ENCODE measurements at places on chromosomes 1 and 21.

GRCh38 chr1:160209321-160210046 lies 4.3 kb downstream of the PEA15 start:
- DNase-seq: no peak

- no peak for DNase-seq
Measured at GRCh38 chr1:243217349-243217748, 37.7 kb downstream of the CEP170 start.

DNA sequence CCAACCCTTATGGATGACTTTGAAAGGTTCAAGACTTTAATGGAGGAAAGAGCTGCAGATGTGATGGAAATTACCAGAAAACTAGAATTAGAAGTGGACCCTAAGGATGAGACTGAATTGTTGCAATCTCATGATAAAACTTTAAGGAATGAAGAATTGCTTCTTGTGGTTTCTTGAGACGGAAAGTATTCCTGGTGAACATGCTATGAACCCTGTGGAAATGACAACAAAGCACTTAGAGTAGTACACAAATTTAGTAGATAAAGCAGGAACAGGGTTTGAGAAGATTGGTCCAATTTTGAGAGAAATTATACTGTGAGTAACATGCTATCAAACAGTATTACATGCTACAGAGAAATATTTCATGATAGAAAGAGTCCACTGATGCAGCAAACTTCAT lies 215.4 kb downstream of the OMA1 start:
- peak; percentile 35 for DNase-seq

GRCh38 chr1:1597275-1597930 lies 2.5 kb downstream of the FNDC10 start:
- DNase-seq: no peak

DNA sequence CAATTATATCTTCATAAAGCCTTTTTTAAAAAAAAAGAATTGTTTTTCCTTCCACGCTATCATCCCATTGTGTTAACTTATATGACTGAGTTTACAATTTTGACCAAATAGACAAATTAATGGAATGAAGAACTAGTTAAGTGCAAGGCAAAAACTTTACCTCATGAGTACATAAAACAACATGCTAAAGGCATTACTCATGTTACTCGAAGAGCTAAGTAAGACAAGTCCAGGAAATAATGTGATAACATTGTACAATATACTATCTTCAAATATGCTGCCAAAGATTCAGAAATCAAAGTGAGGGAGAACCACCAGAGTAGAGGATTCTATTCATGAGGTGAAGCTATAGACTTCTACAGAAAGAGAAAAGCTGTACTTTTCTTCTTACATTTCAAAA lies 24.2 kb upstream of the DYNLT5 start:
- DNase-seq: peak; percentile 35

- DNase-seq: no peak
Measured at GRCh38 chr1:81398041-81398440, 402.7 kb upstream of the ADGRL2 start.

GRCh38 chr1:234645474-234645953 lies 35.5 kb upstream of the IRF2BP2 start:
- peak; percentile 42 for DNase-seq

DNA sequence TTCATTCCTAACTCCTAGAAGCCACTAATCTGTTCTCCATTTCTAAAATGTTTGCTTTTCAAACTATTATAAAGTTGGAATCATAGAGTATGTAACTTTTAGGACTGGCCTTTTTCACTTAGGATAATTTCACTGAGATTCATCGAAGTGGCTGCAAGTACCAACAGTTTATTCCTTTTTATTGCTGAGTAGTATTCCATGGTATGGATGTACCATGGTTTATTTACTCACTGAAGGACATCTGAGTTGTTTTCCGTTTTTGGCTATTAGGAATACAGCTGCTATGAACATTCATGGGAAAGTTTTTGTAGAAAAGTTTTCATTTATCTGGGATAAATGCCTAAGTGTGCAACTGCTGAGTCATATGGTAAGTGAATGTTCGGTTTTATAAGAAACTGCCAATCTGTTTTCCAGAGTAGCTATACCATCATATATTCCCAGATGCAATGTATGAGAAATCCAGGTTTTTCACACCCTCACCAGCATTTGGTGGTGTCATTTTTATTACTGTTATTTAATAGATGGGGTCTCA lies 66.3 kb downstream of the SLC27A3 start:
- peak; percentile 79 for DNase-seq

GRCh38 chr1:76259270-76259669 lies 184.7 kb downstream of the ST6GALNAC3 start:
- DNase-seq: no peak

DNA sequence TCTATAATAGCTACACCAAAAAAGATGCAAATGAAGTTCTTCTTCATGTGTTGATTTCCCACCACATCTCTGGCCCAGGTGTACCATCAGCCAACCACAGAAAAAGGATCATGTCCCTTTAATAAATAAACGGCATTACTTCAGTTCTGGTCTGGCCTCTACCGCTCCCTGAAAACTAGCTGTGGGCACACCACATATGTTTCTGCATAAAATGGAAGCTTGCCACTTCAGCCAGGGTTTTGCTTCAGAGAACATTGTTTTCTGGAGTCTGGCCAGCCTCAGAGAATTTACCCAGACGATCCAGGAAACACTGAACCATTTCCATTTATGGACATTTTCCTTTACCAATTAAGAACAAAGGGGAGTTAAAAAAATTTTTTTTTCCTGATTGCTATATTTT lies 5.8 kb upstream of the LAMC2 start:
- DNase-seq: peak; percentile 91

DNA sequence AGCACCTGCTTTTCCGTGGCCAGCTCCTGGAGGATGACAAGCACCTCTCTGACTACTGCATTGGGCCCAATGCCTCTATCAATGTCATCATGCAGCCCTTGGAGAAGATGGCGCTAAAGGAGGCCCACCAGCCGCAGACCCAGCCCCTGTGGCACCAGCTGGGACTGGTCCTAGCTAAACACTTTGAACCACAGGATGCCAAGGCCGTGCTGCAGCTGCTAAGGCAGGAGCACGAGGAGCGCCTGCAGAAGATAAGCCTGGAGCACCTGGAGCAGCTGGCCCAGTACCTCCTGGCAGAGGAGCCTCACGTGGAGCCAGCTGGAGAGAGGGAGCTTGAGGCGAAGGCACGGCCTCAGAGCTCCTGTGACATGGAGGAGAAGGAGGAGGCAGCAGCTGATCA lies 413 bp downstream of the UBL4B start:
- no peak for DNase-seq

GRCh38 chr1:1033731-1034438 lies 14.0 kb downstream of the AGRN start:
- DNase-seq: no peak

GRCh38 chr1:209890641-209891330 lies 47.2 kb upstream of the SYT14 start:
- DNase-seq: peak; percentile 61

- DNase-seq: no peak
Measured at GRCh38 chr1:245463392-245464165, 308.8 kb downstream of the KIF26B start.

- no peak for DNase-seq
Measured at GRCh38 chr1:155975375-155976061, 2.8 kb downstream of the ARHGEF2 start.

- peak; percentile 72 for DNase-seq
Measured at GRCh38 chr21:43734928-43735229, 15.9 kb downstream of the PDXK start.

- peak; percentile 68 for DNase-seq
Measured at GRCh38 chr1:207304710-207305488, 16.6 kb upstream of the CD55 start.

GRCh38 chr1:54024358-54024757 lies 6.4 kb upstream of the LDLRAD1 start:
- DNase-seq: no peak

DNA sequence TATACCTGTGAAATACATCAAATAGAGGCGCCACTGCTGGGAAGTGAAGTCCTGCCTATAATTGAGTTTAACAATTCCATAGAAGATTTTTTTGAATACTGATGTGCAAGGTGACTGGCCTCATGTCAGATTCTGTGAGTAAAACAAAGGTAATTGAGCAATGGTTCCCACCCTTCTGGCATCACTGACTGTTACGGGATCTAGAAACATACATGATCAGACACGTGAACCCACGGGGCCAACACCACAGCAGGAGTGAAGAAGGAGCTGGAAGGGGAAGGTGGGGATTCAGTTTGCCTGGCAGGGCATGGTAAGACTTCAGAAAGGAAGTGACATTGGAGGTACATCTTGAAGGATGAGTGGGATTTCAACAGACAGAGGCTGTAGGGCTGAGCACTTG lies 270.2 kb downstream of the DISC1 start:
- no peak for DNase-seq
